ENCODE measurements at places on chromosomes 2 and 18.

- DNase-seq = no peak
Measured at GRCh38 chr2:167451496-167452289, 563.4 kb downstream of the XIRP2 start.

GRCh38 chr18:22550861-22551260 is 133.1 kb upstream of the CTAGE1 start:
- no peak for DNase-seq

GRCh38 chr2:85413592-85414420 is 3.6 kb upstream of the CAPG start:
- peak; percentile 62 for DNase-seq

DNA sequence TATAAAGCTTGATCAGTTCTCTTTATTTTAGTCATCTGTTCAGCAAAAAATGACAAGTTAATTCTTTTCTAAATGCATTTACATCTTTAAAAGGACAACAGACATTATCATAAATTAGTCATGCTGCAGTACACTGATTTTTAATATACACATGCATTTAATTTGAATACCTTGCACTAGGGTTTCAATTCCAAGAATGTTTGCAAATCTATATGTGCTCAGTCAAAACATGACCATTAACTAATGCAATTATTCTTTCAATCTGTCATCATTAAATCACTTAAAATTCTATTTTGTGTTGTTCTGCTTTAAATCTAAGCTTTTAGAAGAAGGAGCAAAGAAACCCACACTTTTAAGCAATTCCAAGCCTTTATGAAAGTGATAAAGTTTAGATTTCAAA is 342.6 kb downstream of the THSD7B start:
- no peak for DNase-seq

DNA sequence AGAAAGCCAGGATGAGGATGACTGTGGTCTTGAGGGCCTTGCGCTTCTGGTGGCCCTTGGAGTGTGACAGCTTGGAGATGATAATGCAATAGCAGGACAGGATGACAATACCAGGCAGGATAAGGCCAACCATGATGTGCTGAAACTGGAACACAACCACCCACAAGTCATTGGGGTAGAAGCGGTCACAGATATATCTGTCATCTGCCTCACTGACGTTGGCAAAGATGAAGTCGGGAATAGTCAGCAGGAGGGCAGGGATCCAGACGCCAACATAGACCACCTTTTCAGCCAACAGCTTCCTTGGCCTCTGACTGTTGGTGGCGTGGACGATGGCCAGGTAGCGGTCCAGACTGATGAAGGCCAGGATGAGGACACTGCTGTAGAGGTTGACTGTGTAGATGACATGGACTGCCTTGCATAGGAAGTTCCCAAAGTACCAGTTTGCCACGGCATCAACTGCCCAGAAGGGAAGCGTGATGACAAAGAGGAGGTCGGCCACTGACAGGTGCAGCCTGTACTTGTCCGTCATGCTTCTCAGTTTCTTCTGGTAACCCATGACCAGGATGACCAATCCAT is 2.7 kb downstream of the CXCR4 start:
- no peak for DNase-seq

GRCh38 chr18:3448838-3449511 is 997 bp upstream of the TGIF1 start:
- DNase-seq = peak; percentile 70

- DNase-seq = no peak
Measured at GRCh38 chr2:32484937-32485336, 128.1 kb downstream of the BIRC6 start.

All from nephron progenitor cell (in vitro differentiated cells).